ENCODE measurements at places on chromosomes 5 and 9.

DNA sequence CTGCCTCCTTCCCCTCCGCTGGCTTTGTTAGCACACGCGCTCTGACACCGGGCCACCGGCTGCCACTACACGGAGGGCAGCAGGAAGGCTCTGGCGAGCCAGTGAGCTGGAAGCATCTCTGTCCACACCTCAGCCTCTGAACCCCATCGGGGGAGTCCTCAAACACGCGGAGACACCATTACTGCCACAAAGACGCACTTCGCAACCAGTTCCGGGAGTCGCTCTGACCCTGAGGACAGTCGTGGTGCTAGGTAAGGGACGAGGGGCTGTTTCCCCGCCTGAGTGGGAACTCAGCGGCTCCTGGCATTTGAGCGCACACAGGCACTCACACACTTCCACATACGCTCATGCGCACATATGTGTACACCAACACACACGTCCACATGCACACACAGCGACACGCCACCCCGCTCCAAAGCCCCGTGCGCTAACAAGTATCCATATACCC is 160.0 kb downstream of the C9orf152 start:
- DNase-seq = no peak

- no peak for DNase-seq
These were observed 90.3 kb upstream of the PLCXD3 start for GRCh38 chr5:41600731-41601130.

DNA sequence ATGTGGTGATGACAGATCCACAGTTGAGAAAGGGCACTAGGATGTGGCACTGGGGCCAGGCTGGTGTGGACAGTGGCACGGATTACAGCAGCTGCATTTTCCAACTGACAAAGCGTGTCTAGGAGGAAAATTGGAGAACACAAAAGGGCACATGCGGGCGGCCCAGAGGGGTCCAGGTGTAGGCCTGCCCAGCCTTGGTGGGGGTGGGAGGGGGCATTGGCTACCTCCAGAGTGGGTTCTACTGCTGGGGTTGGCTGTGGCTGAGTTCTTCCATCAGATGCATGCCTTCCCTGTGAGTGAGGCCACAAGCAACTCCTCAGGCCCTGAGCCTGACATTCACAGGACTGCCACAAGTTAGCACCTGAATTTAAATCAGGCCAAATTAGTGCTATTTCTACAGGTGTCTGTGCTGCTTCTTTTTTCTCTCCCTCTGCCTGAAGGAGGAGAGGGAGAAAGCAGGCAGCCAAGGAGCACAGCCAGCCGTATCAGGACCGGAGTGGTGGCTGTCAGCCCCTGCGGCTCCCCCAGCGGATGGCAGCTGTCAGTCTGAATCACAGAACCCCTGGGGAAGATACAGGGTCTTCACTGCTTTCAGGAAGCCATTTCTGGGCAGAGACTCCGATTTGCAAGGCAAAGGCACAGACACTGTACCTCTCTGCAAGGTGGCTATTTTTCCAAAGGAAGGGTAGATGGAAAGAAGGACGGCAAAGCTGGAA is 464.2 kb downstream of the SPOCK1 start:
- no peak for DNase-seq

GRCh38 chr5:177399997-177400868 is at the start of gene PFN3:
PFN3 (minus strand) TSS chr5:177400661; CDS start chr5:177400576, 85 bp downstream.
- DNase-seq = no peak

GRCh38 chr9:36933676-36934215 is 100.3 kb downstream of the PAX5 start:
- DNase-seq = no peak

- no peak for DNase-seq
These were observed 57.2 kb downstream of the OLFM1 start for GRCh38 chr9:135144581-135145170.

GRCh38 chr5:179312557-179313235 is 32.6 kb downstream of the ADAMTS2 start:
- DNase-seq = no peak

DNA sequence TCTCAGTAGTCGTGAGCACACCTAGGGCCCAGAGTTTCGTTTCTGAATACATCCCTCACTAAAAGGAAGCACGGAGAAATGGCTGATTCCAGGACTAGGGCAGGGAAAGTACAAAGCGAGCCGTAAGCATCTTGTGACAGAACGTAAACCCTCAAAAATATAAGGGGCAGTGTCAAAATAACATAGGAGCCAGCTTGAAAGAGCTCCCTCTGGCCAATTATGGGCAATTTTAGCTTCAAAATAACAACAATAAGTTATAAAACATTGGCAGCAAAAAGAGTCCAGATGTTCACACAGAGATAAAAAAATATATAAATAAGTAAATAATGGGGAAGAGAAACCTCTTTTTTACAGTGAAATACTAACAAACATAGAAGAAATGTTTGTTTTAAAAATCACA is 18.5 kb upstream of the GLIS3 start:
- no peak for DNase-seq

- no peak for DNase-seq
These were observed 53.2 kb downstream of the MRPS27 start for GRCh38 chr5:72266862-72267261.

DNA sequence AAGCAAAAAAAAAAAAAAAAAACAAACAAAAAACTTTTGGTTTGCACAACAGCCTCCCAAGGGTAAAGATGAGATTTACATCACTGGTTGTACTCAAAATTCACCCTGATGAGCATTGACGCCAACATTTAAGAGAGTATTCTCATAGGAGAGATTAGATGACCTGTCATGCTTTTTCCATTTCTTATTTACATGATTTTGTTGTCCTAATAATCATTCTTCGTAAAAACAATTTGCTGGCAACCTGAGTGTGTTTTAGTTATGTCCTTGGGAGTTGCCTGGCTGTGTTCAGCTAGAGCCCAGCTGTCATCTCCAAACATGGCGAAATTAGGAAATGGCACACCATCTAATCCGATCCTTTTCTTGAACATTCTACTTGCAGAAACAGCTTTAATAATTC is 186.4 kb upstream of the MRPS30 start:
- DNase-seq = no peak

DNA sequence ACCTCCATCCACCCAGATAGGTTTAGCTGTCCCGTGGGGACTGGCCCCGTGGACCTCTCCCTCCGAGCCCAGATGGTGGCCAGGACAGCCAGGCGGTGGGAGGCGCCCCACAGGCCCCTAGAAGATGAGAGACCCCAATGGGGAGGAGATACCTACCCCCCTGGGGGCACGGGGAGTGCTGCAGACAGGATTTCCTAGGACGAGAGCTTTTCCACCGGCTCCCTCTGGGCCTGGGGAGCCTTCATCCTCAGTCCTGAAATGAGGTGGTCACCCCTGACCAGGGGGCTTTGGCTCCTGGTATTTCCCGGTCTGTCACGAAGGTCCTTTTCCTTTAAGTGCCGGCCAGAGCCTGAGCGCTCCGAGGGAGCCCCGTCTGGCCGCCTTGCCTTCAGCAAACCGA is 46.8 kb downstream of the MRPL36 start:
- DNase-seq = no peak

DNA sequence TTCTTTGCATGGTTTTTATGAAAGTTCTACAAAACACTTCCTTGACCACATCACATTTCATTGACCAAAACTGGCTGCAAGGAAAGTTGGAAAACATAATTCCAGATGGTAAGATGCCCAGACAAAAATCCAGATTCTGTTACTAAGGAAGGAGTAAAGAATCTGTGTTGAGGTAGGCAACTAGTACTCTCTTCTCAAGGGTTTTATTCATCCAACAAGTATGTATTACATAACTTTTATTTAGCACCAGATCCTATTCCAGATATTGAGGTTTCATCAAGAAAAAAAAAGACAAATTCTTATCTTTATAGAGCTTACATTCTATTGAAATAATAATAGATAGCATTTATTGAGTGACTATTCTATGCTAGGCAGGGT is 43.2 kb upstream of the UGCG start:
- no peak for DNase-seq

DNA sequence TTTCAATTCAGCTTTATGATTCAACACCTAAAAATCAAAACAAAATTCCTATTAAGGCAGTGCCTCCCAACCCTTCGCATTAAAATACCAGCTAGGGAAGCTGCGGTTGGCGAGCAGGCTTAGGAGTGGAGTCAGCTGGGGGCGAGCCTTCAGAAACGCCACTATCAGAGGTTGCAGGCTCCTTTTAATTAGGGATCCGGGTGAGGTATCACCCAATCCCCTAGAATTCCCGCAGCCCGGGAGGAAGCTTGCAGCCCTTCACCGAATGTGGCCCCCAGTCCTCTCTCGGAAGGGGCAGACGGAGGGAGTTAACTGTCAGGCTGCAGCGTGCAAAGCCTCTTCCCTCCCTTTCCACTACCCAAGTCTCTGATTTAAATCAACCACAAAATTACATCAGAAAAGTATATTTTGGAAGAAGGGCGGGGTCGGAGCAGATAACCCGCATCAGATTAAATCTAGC is 1.7 kb downstream of the STC2 start:
- DNase-seq = no peak

GRCh38 chr9:71664566-71664965 is 103.7 kb downstream of the CEMIP2 start:
- DNase-seq = no peak

DNA sequence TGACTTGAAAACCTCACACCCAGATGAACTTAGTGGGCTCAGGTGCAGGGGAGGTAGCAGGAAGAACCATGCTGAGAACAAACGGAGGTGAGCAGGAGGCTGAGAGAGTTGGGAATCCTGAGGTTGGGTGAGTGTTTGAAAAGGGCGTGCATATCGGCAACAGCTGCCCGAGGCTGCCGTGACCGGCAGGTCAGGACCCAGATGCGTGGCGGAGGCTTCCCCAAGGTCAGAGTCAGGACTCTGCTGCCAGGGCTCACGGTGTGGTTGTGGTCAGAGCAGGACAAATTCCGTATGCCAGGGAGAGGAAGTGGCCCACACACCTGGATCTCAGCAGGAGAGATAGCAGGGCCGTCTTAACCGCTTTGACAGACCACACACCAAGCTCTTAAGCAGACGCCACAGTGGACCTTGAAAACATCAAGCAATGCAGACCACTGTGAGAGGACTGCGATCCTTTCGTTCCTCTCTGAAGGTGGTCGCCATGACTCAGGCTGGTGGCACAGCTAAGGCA is 43.1 kb downstream of the ADAMTS16 start:
- no peak for DNase-seq

- DNase-seq = no peak
These were observed 3.2 kb upstream of the RPP25L start for GRCh38 chr9:34615132-34615531.

DNA sequence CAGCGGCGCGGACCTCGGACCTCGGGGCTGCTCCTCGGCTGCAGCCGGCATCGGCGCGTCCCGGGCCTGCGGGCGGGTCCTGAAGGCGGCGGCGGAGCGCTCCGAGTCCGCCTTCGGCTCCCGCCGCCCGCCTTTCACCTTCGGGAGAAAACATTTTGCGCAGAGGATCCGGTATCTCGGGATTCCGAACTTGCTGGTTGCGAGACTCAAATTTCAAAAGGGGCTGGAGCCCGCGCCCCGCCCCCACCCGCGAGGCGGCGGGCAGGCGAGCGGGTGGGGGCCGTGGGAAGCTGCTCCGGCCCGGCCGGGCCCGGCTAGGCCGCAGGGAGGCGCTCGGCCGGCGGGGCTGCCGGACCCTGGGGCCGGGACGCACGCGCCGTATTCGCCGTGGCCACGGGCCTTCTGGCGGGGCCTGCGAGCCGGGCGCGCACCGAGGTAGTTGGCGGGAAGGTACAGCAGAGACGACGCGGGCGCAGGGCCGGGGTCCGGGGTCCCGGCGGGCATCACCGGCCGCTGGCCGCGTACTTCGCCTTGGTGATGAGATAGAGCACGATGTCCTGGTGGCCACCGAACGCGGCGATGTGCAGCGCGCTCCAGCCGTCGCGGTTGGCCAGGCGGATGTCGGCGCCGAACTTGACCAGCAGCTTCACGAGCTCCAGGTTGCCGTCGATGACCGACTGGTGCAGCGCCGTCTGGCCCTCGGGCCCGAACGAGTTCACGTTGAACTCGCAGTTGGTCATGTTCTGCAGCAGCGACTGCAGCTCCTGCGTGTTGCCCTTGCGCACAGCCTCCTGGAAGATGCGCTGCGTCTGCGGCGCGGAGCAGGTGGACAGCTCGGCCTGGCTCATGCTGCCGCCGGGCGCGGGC is 757 bp downstream of the NRARP start:
- no peak for DNase-seq

GRCh38 chr5:17249029-17249634 is 31.7 kb downstream of the BASP1 start:
- DNase-seq = no peak

DNA sequence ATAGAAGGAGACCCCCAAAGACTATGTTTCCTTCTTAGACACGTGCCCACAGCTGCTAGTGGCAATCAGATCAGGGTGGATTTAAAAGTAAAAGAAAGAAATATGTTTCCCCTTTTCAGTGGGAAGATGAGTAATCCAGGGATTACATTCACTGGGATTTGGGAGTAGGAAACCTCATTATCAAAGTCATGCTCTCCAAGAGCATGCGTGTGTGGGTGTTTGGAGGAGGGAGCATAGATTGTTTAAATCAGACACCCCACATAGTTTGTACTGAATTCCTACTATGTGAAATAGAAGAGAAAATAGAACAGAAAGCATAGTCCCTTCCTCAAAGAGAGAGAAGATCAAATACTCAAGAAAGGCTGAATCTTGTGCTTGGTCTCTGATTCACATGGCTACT is 65.5 kb upstream of the TBCA start:
- no peak for DNase-seq

DNA sequence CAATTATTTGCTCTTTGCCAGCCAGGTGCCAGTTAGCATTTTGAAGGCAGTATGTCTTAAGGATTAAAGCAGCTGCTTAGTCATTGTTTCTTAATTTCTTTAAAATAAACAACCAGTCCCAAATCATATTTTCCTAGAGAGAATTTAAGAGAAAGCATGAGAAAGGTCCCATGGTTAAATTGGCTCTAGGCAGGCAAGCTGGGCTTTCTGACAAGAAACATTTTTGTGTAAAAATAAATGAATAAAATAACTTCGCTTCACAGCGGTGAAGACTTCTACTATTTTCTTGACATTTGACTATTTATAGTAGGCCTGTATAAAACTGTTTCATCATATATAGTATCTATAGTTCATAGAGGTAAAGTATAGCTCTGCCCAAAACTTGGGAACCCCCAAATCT is 617.7 kb upstream of the C9orf72 start:
- no peak for DNase-seq

DNA sequence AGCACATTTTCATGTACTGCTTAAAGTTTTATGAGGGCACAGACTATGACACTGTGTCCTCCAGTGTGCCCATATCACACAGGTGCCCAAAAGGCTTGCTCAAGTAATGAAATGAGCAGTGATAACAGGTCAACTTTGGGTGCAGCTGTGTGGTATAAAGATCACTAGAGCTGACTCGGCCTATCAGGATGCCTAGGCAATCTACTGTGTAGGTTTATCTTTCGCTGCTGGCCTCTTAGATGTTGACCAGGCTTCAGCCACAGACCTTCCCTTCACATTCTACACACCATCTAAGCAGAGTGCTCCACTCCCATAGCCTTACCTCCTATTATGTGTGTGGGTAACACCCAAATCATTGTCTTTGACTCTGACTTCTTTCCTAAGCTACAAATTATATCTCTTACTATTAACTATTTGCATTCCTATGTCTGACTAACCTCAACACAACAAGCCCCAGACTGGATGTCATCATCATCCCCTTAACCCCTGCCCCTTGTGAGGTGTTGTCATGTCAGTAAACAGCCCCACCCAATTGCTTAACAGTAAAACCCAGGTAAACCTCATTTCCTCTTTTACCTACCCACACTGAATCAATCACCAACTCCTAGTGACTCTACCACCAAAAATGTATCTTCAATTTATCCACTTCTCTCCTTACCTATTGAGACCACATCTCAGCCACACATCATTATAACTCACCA is 2.5 kb downstream of the SREK1IP1 start:
- DNase-seq = no peak

Data from CD4-positive, alpha-beta T cell treated with Interleukin-6 at 100 ng/mL for 8 hours (primary cell).